Type B pancreatic cell (in vitro differentiated cells): ENCODE measurements at places on chromosomes 4 and X. TPM values are rescaled to one million over a fixed set of nuclear protein-coding genes. Genes with fewer than 3 reads are reported as not detected.
A peak's percentile ranks its signal among the peaks of the same experiment; 100 is the strongest.

- no peak overlapping the region for H3K4me3 ChIP-seq
- H3K4me1 ChIP-seq, result no peaks in the 10 kb centered on the region
- DNase-seq, result no peak
- no peaks in the 10 kb centered on the region for H3K27me3 ChIP-seq
- H3K27ac ChIP-seq, result no peak overlapping the region
- H3K36me3 ChIP-seq, result no peaks in the 10 kb centered on the region
These were observed 199.9 kb downstream of the CXXC4 start for GRCh38 chr4:104294811-104295210.

DNA sequence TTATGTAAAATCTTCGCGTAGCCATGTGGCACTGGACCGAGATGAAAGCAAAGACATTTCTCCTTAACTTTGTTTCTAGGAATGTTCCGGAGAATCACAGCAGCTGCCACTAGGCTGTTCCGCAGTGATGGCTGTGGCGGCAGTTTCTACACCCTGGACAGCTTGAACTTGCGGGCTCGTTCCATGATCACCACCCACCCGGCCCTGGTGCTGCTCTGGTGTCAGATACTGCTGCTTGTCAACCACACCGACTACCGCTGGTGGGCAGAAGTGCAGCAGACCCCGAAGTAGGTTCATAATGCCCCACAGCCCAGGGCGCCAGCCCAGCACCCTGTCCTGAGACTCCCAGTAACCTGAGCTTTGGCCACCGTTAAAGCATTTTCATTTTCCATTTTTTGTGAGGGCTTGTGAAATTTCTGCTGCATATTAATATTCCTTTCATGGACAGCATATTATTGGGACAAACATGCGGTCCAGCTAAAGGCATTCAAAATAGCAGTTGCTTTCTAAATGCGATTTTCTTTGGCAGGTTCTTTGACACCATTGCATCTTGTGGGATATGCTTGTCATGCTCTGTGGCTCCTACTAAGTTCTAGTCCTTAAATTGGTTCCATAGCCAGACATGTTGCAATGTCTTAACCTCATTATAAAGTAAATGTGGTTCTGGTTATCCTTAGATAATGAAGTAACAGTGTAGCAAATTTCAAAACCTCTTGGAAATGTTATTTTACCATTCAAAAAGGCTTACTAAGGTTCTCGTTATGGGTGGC lies 49.1 kb upstream of the MSANTD1 start:
- no peak for DNase-seq
- H3K27me3 ChIP-seq, result no peaks in the 10 kb centered on the region
- no peaks in the 10 kb centered on the region for H3K4me1 ChIP-seq
- no peak overlapping the region for H3K27ac ChIP-seq

DNA sequence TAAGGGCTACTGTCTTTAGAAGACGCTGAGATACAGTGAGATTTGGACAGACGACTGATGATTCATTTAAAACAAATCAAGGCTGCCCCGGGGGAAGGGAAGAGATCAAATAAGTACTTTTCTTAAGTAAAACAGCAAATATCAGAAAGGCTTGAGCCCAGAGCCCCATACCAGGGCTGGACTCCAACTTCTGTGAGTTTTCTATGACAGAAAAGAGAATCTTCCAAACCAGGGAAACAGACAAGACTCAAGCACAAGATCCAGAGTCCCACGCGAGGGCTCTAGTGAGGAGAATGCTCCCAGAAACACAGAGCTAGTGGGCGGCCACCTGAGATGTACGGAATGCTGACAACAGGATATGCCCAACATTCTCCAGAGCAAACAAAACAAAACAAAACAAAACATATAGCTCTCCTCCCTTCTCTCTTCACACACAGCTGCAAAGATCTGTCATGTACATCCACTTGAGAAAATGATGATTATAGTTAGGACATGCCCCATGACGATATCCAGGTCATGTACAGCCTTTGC lies 13.1 kb downstream of the ACSL1 start:
- no peak for DNase-seq
- H3K4me3 ChIP-seq, result peak overlapping the region; percentile 46
- H3K36me3 ChIP-seq, result no peaks in the 10 kb centered on the region
- peak overlapping the region; percentile 88 for H3K27ac ChIP-seq
- peaks cover 49% of the 10 kb centered on the region for H3K4me1 ChIP-seq

DNA sequence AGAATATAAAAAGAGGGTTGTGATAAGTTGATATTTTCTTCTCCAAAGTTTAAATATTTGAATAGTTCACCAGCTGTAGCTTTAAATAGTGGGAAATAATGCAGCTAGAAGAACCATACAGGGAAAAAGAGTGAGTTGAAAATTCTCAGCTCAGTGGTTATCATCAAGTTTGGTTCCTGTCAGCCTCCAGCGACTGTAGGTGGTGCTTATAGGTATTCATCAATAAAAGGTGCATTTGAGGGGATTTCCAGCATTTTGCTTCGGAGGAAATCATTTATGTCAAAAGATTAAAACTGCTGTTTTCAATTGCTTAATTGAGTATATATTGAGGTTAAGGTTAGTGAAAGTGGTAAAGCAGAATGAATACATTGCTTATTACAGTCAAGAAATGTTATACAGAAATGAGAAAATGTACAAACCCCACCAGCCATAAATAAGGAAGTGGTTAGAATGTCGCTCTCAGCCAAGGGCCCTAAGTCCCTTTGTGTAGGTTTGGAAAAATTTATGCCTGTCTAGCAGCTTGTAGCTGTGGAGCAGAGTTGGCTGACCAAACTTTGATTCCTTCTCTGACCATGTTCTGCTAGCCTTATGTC lies 532.9 kb upstream of the FTHL17 start:
- H3K4me1 ChIP-seq, result no peaks in the 10 kb centered on the region
- H3K27ac ChIP-seq, result no peak overlapping the region
- H3K27me3 ChIP-seq, result no peaks in the 10 kb centered on the region
- no peaks in the 10 kb centered on the region for H3K36me3 ChIP-seq
- DNase-seq, result no peak
- no peak overlapping the region for H3K4me3 ChIP-seq

GRCh38 chr4:11344916-11345315 lies 83.8 kb downstream of the HS3ST1 start:
- no peak overlapping the region for H3K4me3 ChIP-seq
- H3K27ac ChIP-seq, result no peak overlapping the region
- H3K36me3 ChIP-seq, result no peaks in the 10 kb centered on the region
- no peaks in the 10 kb centered on the region for H3K4me1 ChIP-seq
- H3K27me3 ChIP-seq, result no peaks in the 10 kb centered on the region

DNA sequence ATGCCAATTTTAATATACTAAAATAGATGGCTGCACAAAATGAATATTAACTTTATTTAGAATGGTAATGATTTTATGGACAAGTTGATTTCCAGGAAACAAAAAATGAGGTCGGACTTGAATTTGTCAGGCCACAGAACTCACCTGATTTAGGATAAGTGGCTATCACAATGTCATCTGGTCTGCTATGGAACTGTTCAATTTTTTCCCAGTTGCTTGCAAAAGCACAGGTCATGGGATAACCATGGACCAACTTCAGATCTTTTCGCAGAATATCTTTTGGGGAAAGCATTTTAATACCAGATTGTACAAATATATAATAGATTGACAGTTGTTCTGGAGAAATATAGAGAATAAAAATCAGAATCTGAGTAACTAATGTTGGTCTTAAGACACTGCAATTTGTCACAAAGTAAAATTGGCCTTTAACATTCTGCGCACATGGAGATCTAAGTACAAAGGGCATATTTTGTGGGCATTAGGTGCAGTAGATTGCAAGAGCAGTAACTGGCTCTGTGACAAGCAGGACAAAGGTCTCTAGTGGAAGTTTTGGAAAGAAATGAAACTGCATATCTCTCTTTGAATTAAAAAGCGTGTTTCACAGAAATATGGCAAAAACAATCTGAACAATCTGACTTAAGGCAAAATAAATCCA lies 5.4 kb downstream of the SULT1B1 start:
- H3K27me3 ChIP-seq, result no peaks in the 10 kb centered on the region
- H3K4me1 ChIP-seq, result peaks cover 11% of the 10 kb centered on the region
- no peaks in the 10 kb centered on the region for H3K36me3 ChIP-seq
- no peak overlapping the region for H3K4me3 ChIP-seq
- peak overlapping the region; percentile 21 for H3K27ac ChIP-seq
- DNase-seq, result no peak

- H3K4me3 ChIP-seq, result no peak overlapping the region
- DNase-seq, result no peak
- H3K4me1 ChIP-seq, result no peaks in the 10 kb centered on the region
- H3K27ac ChIP-seq, result no peak overlapping the region
These were observed 879.5 kb downstream of the TECRL start for GRCh38 chr4:63529581-63530337.

- H3K36me3 ChIP-seq, result peaks cover 4% of the 10 kb centered on the region
- H3K27me3 ChIP-seq, result peaks cover 5% of the 10 kb centered on the region
- no peak overlapping the region for H3K4me3 ChIP-seq
These were observed 3.3 kb upstream of the OCIAD1 start for GRCh38 chr4:48827622-48828021.

- no peaks in the 10 kb centered on the region for H3K36me3 ChIP-seq
- H3K4me3 ChIP-seq, result no peak overlapping the region
- H3K27me3 ChIP-seq, result peaks cover 12% of the 10 kb centered on the region
- H3K27ac ChIP-seq, result no peak overlapping the region
- no peak for DNase-seq
These were observed 113.2 kb upstream of the LSM6 start for GRCh38 chr4:146062340-146062739.

DNA sequence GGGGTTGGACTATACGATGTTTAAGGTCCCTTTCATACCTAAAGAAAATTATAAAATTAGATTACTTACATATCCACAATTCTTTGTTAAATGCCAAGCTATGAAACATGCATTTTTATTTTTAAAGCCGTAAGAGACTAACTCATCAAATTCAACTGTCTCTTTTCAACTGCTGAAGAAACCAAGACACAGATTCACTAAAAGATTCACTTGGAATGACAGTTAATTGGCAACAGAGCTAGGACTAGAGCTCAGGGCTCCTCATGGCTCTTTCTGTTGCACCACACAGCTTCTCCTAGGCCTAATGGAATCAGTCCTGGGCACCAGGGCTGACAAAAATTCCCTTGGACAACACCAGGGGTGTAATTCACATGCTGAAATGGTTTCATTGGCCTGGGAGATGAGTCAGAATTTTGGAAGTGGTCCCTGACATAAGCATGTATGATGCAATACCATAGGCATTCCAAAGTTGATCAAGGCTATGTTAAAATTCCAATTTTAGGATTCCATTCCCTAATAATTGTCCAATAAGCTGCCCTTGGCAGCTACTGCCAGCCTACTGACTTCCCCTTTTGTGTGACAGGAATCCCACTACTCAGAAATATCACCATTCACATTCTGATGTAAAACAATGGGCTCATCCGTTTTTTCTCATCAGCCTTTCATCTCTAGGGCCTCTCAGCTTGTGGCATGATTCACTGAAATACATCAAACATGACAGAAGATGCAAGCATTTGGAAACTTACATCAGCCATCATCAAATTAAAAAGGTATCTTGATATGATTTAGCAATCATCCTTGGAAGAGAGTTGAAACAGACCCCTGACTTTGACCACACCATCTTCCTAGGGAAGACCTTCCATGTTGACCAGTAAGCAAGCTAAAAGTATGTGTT lies 54.2 kb downstream of the PLAC1 start:
- H3K4me1 ChIP-seq, result no peaks in the 10 kb centered on the region
- H3K27me3 ChIP-seq, result no peaks in the 10 kb centered on the region
- H3K4me3 ChIP-seq, result no peak overlapping the region

- no peaks in the 10 kb centered on the region for H3K36me3 ChIP-seq
- peaks cover 16% of the 10 kb centered on the region for H3K4me1 ChIP-seq
- no peak overlapping the region for H3K27ac ChIP-seq
- H3K27me3 ChIP-seq, result no peaks in the 10 kb centered on the region
These were observed 30.2 kb upstream of the SPON2 start for GRCh38 chr4:1202526-1203011.

DNA sequence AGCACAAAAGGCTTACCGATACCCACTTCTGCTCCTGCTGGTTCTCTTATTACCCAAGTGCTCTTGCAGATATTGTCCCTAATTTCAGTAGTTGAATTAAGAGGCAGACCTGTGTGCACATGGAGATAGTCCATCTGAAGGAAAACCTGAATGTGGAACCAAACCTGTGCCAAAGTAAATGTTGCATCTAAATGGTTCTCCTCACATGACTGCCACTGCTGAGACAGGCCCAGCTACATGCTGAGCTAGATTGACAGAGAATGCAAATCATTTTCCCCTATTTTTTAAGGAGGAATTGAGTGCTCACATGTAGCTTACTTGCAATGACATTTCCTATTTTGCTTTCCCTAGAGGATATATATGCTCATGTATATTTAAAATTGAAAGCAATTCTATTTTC lies 609.1 kb upstream of the TECRL start:
- H3K36me3 ChIP-seq, result no peaks in the 10 kb centered on the region
- no peaks in the 10 kb centered on the region for H3K27me3 ChIP-seq
- no peak overlapping the region for H3K4me3 ChIP-seq
- no peak overlapping the region for H3K27ac ChIP-seq

DNA sequence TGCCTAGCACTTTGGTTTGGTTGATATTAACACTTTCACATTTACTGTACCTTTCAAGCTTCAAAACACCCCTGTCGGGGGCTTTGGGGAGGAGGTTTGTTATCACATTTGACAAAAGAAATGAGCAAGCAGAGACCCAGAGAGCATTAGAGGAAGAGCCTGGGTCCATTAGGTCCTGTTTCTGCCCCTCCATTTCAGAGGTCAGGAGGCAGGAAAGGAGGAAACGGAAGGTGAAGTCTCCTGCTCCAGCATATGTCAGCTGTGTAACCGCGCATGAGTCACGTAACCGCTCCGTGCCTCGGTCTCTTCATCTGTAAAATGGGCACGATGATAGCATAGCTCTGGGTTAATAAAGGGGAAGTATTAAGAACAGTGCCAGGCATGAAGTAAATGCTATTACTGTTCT lies 201.9 kb upstream of the BCOR start:
- H3K27ac ChIP-seq, result peak overlapping the region; percentile 50
- H3K4me1 ChIP-seq, result peaks cover 28% of the 10 kb centered on the region
- no peak overlapping the region for H3K4me3 ChIP-seq
- H3K36me3 ChIP-seq, result no peaks in the 10 kb centered on the region

DNA sequence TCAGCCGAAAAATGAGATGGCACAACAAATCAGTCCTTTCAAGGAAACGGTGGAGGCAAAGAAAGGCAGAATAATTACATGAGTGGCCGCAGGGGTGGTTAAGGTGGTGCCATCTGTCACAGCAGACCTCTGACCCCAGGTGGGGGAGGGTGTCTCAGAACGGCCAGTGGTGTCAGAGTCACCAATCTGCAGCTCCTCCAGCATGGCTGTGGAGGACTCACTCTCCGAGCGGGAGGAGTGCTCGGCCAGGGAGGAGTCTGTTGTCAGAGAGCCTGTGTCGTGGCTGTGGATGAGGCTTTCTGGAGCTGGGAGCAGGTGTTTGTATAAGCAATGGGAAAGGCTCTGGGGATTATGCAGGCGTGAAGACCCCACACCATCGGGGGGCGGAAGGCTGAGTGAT lies 130.3 kb upstream of the PDLIM3 start:
- H3K27me3 ChIP-seq, result no peaks in the 10 kb centered on the region
- no peak for DNase-seq
- peaks cover 8% of the 10 kb centered on the region for H3K4me1 ChIP-seq
- H3K4me3 ChIP-seq, result peak overlapping the region; percentile 51

Gene CNGA1
- 1.0 and 5.3 TPM in 2 replicates for total RNA-seq

Gene PCSK1N
- total RNA-seq, result 109 and 246 TPM in 2 replicates

Gene NXF3
- total RNA-seq, result 0.19 and 0.27 TPM in 2 replicates

Gene FRG2
- total RNA-seq, result not detected in 2 replicates

Gene ADAMTS3
- 1.4 and 10.3 TPM in 2 replicates for total RNA-seq

Gene RHOH
- total RNA-seq, result 3.1 and 5.4 TPM in 2 replicates
